ENCODE measurements at places on chromosomes 13 and 19. TPM values are rescaled to one million over a fixed set of nuclear protein-coding genes. Genes with fewer than 3 reads are reported as not detected.

Gene CCL25
- not detected for polyA plus RNA-seq

Gene ZNF69
- polyA plus RNA-seq: 0.58 TPM

Gene CYP4F22
- not detected for polyA plus RNA-seq

Gene CLC
- not detected for polyA plus RNA-seq

Gene KIR3DL1
- polyA plus RNA-seq: not detected

Gene FCAR
- polyA plus RNA-seq: not detected

Gene CEACAM8
- polyA plus RNA-seq: not detected

Gene ZNF611
- polyA plus RNA-seq: 2.6 TPM

Gene CCDC169
- polyA plus RNA-seq: 1.8 TPM

Gene TGDS
- 8.2 TPM for polyA plus RNA-seq

Gene PCID2
- polyA plus RNA-seq: 69.8 TPM

Gene VAV1
- polyA plus RNA-seq: not detected

Gene KLK14
- 0.19 TPM for polyA plus RNA-seq

Gene SIAH3
- 0.08 TPM for polyA plus RNA-seq

Gene CABP5
- polyA plus RNA-seq: not detected

DNA sequence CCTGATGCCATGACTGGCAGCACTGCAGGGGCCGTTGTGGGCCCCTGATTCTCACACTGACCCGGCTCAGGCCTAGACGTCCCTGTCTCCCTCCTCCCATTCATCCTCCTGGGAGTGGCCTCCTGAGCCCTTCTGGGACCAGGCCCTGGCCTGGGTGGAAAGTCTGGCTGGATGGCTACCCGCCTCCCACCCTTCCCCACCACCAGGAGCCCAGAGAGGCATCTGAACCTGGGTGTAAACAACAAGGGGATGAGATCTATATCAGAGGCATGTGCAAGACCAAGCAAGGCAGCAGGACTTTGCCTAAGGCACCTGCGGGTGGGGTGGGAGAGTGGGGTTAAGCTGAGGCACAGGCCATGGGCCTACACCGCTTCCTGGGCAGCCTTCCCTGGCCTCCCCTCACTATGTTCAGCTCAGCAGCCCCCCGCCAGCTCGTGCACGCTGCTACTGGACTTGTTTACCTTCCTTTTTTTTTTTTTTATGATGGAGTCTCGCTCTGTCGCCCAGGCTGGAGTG lies 22.0 kb upstream of the ASPDH start:
- no peak for DNase-seq

- DNase-seq: no peak
These were observed 21.2 kb downstream of the TMPRSS9 start for GRCh38 chr19:2381148-2381820.

- no peak for DNase-seq
These were observed 767 bp upstream of the GPR18 start for GRCh38 chr13:99258946-99259345.

GRCh38 chr13:62309904-62310303 lies 894.3 kb upstream of the PCDH20 start:
- no peak for DNase-seq

- no peak for DNase-seq
These were observed 10.8 kb downstream of the OR7D2 start for GRCh38 chr19:9189535-9189934.

DNA sequence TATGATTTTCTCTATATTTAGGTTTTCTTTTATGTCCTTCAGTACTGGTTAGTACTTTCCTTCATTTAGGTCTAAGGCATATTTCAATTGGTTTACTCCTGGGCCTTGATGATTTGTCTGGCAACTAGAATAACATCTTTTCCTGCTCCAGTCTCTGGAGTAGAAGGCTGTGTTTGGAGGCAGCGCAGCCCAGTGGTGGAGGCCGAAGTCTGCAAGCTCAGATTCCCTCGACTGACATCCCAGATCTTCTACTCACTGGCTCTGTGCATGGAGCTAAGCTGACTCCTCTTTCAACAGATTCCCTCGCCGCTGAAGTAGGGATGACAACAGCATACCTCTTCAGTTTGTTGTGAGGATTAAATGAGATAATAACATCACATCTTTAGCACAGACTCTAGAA lies 141.0 kb downstream of the RAP2A start:
- DNase-seq: no peak

- no peak for DNase-seq
These were observed 1131.3 kb upstream of the ATXN8OS start for GRCh38 chr13:68976287-68976686.

DNA sequence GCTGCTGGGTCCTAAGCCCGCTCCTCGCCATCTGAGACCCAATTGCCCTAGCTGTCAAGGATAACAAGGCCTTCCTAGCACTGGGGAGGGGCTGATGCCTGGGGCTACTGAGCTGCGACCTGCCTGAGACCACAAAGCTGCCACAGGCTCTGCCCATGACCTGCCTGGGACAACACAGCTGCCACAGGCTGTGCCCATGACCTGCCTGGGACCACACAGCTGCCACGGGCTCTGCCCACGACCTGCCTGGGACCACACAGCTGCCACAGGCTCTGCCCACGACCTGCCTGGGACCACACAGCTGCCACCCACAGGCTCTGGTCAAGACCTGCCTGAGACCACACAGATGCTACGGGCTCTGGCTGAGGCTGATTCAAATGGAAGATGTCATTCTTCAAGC lies 54.8 kb downstream of the EPS15L1 start:
- no peak for DNase-seq

DNA sequence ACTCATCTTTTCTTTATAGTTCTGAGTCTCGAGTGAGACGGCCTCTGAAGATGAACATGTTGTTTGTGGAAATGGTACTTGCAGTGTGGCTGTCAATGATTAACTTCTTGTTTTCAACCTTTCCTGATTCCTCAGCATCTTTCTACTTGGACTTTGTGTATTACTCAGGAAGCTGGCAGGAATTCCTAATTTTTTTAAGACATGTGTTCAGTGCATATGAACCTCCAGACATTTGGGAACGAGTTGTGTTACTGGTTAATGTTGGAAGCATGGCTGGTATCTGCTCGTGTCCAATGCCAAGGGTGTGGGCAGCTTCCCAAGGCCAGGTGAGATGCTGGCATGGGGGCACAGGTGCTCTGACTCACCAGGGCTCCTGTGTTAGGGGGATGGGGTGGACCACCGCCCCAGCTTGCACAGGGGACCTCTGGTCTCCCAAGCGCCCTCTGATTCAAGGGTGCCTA lies 61.1 kb upstream of the MCF2L start:
- DNase-seq: no peak

DNA sequence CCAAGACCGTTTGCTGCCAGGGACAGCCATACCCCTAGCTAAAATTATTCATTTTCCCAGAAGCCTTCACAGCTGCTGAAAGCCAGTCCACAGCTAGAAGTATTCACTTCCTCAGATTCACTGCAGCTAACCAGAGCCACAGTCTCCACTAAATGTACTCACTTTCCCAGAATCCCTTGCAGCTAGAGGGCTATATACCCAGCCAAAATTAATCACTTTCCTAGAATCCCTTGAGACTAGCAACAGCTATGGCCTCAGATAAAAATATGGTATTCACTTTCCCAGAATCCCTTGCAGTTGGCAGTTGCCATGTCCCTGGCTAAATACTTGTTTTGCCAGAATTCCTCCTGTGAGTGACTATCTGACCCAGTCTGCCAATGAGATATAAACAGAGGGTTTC lies 13.8 kb upstream of the MEIS3 start:
- no peak for DNase-seq

DNA sequence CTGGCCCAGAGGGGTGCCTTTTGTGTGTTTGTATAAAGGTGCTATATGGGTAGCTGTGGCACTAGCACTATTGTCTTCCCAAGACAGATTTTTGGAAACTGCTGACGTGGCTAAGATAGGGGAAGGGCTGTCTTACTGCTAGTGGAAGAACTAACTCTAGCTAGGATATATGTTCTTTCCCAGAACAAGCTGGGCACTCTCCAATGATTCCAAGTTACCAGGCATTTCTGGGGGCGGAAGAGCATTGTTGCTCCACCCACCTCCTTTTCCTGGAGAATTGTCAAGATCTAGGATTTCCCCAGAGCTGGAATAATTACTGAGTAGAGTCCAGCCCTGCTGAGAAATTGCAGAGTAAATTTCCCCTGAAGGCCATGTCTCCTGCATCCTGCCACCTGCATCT lies 408.3 kb downstream of the KLF5 start:
- DNase-seq: no peak

DNA sequence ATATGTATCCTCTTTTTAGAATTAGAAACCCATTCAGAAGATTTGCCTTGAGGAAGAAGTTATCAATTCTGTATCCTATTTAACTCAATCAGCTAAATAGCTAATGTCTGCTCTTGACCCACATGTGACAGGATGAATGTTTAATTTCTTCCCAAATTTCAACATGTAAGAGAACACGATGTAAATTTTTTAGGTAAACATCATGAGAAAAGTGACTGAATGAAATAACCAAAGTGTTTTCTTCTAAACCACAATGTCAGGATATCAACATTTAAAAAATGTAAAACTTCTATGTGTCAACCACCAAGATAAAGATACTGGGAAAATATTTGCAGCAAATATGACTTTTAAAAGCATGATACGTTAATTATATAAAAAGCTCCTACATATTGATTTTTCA lies 302.4 kb downstream of the DCT start:
- DNase-seq: no peak

DNA sequence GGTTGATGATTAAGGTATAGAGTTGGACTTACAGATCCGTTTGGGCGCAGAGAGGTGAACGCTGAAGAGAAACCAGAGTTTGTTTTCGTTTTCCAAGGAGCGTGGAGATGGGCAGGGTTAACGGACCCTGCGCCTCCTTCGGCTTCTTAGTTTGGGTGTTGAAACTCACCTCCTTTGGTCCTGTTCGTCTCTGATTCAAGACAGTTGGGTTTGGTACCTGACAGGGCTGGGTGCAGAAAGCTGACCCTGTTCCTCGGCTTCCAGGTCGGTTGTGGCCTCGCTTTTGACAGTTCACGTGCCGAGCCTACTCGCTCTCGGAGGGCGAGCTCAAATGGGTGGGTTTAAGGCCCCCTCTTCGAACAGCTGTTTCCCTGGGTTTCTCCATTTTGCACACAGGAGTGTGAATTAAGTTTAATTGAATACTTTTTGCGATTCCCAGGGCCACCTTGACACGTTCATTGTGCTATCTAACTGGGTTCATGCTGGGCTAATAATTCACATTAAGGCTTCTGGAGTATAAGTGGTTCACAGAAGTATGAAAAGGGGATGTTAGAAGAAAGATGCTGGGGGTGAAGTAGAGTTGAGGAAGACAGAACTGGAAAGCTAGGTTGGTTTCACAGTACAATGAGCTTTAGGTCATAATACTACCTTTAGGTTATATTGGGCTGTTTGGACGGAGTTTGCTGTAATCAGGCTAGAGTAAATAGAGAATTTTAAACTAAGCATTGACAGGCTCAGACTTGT lies 638 bp downstream of the USPL1 start:
- DNase-seq: no peak

DNA sequence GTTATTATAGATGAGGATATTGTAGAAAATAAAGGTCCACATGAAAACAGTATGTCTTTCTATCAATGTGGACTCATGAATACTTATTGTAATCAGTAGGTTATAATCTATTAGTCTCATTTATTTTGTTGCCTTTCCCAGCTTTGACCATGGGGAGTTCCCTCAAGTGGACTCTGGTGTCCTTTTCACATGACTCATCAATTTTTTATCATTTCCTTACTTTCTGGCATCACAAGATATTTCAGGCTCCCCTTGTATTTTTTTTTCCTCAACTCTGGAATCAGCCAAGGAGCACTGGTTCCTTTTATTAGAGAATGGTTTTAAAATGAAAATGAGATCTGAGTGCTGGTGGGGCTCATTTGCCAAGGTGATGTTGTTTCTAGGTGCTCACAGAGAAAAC lies 63.4 kb upstream of the DIAPH3 start:
- no peak for DNase-seq

- no peak for DNase-seq
These were observed 46.7 kb upstream of the ZNF835 start for GRCh38 chr19:56718231-56718630.

GRCh38 chr13:62387647-62388046 lies 972.0 kb upstream of the PCDH20 start:
- DNase-seq: peak; percentile 6

DNA sequence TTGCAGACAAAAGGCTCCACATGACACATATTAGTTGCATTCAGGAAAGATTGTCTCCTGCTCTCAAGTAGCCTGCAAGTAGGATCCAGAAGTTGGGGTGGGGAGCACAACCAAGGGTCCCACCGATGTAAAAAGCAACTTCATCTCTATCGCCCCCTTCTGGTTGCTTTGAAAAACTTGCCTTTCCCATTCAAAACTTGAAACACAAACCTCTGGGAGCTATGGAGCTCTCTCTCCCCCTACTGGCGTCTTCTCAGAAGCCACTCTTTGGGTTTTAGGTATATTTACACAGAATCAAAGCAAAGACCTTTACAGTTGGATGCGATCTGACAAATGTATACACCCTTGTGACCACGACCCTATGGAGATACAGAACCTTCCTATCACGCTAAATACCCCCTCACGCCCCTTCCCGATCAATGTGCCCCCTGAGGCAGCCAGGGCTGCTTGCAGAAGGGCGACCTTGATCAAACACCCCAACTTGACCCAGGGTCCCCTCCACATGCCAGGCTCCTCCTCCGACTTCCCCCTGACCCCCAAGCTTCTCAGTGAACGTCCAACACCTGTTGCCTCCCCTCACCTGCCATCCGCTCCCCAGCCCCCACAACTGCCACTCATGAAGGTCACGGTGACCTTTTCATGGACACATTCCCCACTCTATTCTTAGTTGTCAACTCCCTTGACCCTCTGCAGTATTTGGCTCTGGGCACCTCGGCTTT lies 10.1 kb downstream of the NOSIP start:
- DNase-seq: peak; percentile 86

- peak; percentile 53 for DNase-seq
These were observed 20.7 kb upstream of the OLFM4 start for GRCh38 chr13:53007872-53008271.

Data from SK-N-SH (cell line).